ENCODE measurements at places on chromosomes 1 and 21. TPM values are rescaled to one million over a fixed set of nuclear protein-coding genes. Genes with fewer than 3 reads are reported as not detected.

DNA sequence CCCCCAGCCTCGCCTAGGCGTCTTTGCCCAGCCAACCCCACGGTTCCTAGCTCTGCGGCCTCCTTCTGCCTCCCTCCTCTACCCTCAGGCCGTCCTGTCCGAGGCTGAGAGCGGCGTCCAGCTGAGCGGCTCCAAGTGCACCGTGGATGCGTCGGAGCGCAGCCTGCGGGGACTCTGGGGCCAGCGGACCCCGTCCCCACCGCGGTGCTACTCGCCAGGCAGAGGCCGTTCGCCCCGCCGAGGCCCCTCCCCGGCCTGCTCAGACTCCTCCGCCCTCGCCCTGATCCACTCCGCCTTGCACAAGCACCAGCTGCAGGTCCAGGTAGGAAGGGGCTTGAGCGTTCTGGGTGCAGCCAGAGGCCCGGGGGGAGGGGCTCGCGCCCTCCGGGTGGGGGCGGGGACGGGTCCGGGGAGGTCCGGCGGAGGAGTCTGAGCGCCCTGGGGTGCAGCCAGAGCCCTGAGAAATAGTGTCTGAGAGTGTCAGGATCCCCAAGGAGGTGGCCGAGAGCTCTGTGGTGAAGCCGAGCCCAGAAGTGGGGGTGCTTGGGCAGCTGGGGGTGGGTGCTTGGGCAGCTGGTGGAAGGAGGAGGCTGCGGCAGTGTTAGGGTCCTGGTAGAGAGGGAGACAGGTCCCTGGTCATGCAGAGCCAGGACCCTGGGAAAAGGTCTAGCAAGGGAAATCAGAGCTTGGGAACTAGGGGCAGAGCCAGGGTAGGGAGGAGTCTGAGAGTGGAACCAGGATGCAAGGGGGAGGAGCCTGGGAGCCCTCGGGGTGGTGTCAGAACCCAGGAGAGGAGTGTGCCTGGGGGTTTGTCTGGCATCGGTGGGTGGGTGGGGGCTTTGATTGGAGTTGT, 3.2 kb upstream of the NBPF3 start:
- no peak for DNase-seq

DNA sequence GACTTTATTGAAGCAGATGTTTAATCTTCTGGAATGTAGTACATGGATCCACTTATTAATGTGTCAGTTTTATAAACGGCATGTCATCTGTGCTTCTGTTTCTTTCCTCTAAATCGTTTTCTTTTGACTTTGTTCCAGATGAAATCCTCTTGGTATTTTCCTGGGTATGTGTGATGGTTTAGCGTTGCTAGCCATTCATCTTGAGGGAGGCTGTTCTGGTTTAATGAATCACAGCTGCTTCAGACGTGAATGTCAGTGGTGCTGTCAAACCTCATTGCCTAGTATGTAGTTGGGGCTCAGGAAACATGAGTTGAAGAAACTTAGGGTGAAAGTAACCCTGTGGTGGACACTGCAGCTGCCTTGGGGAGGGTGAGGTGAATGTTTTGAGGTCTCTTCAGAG, 33.2 kb downstream of the KCNK1 start:
- no peak for DNase-seq

DNA sequence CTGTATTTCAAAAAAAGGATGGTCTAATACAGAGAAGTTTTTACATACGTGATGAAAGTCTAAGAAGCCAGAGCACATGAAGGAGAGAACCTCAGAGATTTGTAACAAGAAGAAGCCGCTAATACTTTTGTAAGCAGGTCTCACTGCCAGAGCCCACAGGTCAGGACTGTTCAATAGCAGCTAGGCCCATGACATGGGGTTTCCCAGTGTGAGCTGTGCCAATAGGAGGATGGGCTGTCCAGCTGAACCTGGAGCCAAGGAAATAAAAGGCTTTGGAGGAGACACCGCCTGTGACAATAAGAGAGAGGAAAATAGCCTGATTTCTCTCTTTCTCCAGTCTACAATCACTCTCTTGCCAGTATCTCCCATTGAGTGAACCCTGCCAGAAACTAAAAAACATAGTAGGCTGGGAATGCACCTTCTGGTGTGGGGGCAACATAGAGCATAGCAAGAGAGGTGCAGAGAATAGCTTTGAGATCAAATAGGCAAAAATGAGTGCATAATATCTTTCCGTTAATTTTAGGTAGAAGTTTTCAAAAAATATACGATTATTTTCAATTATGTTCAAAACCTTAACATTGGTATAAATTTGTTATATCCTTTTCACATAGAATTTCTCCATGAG, 360.3 kb downstream of the NEGR1 start:
- DNase-seq, result no peak

GRCh38 chr21:27129215-27129614, 162.3 kb upstream of the ADAMTS5 start:
- no peak for DNase-seq

DNA sequence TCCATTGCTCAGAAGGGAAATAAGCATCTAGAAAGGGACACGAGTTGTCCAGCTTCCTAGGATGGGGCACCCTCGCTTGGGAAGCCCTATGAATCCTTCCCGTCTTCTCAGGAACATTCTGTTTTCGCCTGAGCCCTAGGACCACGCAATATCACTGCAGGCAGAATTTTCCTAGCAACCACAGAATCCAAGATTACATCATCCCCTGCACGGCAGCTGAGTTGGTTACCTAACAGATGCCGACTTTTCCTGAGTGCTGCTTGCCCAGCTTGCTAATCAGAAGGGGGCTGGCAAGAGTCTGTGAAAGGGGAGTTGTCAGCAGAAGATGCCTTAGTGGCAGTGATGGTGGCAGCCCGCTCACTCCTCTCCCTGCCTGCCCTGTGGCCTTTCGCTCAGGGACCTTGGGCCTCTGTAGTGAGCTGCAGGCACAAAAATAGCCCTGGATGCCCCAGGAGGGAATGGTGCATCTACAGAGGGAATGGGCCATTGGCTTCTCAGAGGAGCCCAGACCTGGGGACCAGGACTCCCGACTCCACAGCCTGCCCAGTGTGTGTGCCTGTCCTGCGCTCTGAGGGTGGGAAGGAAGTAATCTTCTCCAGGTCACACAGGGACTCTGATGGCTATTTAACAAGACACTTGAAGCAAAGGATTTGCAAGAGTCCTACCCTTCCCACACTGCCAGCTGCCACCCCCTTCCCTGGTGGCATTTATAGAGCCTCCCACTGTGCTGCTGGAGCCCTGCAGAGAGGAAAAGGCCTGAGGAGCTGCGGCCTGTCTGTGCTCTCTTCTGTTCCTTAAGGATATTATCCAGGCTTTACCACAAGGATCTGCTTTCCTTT, 28.9 kb upstream of the CLSTN1 start:
- no peak for DNase-seq

DNA sequence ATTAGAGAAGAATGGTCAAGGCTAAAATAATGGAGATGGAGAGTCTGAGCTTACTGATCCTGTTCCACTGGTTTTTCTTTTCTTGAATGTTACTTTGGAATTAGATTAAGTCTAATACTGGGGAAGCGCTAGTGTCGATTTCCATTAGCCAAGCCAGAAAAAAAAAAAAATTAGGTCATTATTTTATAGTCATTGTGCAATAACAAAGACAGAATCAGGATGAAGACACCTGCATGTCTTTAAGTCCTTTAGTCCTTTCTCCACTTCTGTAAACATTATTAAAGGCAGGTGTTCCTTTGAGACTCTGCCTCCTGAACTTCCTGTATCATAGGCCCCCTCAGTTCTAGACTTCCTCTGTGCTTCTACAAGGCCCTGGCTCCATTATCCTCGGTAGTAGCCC, 42.8 kb downstream of the MYSM1 start:
- no peak for DNase-seq

DNA sequence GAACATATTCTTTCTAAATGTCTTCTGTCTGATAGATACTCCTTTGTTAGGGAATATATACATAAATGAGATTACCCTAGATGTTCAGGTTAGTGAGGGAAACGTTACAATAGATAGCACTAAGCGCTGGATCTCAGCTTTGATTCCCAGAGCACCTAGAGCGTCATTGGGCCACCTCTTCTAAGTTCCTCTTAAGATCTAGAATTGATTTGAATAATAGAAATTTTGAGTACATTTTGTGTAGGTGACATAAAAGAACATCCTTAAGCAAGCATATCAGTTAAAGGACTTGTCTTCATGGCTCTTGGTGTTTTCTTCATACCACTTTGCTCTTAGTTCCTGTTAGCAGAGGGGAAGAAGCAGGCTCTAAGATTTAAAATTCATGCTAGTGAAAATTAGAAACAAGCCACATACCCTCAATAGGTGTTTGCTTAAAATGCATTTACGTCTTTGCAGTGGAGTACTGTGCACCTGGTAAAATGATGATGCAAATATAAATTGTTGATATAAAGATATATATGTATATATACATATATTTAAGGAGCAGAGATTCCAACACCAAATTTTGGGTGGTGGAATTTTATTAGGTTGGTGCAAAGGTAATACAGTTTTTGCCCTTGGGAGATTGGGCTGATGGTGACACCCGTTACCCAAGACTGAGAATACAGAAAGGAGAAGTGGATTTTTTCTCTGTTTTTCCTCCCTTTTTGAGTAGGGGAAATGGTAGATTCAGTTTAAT, 47.1 kb downstream of the DYRK1A start:
- no peak for DNase-seq

- peak; percentile 62 for DNase-seq
Observed at GRCh38 chr1:160858097-160858496, 4.6 kb downstream of the CD244 start.

DNA sequence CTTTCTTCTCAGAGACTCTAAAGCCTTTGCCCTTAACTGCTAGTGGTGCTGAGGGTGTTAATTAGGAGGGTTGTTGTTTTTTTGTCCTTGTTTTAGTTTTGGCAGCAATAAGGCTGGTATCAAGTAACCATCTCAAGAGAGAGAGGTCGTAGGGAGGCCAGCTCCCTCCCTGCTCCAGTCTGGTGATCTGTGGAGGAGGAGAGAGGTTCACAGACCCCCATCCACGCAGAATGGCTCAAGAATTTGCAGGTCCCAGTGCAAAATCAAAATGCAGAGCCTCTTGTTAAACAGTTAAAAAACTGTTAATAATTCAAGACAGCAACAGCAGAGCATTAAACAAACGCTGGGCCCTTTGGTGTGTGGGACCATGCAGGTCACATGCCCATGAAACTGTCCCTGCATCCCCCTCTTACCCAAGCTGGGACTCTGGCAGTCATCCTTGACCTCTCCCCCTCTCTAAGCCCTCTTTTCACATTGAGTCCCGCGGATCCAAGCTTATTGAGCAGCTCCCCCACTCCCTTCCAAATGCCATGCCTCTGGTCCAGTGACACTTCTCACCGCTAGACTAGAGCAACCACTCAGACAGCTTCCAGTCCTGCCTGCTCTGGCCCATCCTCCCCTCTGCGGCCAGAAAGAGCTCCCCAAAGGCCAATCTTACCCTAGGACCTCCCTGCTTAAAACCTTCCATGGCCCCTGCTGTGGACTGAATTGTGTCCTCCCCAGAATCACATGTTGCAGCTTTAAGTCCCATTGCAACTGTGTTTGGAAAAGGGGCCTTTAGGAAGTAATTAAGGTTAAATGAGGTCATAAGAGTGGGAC, 47.7 kb upstream of the RPL11 start:
- no peak for DNase-seq

DNA sequence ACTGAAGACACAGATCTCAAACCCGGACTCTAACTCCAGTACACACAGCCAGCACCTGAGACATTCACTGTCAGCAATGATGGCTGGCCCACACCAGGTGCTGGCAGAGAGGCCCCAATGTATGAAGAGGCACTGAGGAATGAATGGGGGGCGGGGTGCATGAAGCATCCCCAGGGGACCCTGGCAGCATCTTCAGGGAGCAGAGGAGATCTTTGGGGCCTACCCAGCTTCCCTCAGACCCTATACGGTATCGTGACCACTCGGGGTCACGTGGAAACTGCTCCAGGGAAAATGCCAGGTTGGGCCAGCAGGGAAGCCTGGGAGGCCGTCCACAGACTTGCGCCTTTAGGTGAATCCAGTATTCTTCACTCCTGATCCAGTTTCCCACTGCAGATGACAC, 84.3 kb downstream of the NPHP4 start:
- DNase-seq, result no peak

DNA sequence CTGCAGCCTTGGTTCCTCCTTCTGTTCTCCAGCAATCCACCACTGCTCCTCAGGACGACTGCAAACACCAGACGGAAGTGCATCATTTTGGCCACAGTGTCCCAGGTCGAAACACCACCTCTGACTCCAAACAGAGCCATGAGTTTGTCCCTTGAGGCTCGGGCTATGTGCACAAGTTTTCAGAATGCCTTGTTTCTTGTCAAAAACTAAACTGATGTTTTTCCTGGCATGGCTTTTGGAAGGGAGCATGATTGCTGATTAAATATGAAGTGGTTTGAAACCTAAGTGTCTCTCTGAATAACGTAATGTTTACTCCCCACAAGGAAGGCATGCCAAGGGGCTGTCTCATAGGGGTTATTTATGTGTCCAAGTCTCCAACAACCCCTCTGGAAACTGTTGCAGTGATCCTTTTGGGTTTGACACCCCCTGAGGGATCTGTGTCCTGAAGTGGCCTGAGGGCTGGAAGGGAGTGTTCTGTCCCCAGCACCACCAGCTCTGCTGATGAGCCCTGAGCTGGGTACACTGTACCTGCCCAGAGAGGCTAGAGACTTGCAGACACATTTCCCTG, 132.7 kb downstream of the PLPP3 start:
- DNase-seq, result peak; percentile 49

GRCh38 chr1:78491451-78492071, 787 bp downstream of the PTGFR start:
- DNase-seq, result peak; percentile 55

- peak; percentile 21 for DNase-seq
Observed at GRCh38 chr21:45386336-45386727, 18.6 kb upstream of the COL18A1 start.

DNA sequence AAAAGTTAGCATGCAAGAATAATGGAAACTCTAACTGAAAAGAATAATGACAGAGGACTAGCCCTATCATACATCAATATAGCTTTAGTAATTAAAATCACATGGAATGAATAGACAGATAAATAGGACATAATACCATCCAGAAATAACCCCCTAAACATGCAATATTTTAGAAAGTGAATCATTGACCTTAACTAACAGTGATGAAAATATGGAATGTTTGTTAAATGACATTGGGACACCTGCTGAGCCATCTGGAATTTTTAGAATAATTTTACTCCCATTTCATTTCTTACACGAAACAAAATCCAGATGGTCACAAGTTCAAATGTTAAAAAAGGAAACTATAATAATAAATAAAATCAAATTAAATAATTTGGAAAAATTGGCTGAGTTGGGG, 53.1 kb upstream of the FMO3 start:
- no peak for DNase-seq

- DNase-seq, result peak; percentile 71
Observed at GRCh38 chr1:68347415-68347814, 102.3 kb downstream of the RPE65 start.

SGIP1 gene
- 73.2 TPM for total RNA-seq

CACNA1S gene
- not detected for total RNA-seq

GJA4 gene
- 45.4 TPM for total RNA-seq

TMEM39B gene
- 21.1 TPM for total RNA-seq

ARHGEF2 gene
- total RNA-seq, result 175 TPM

BMP8A gene
- not detected for total RNA-seq

USH2A gene
- not detected for total RNA-seq

MXRA8 gene
- total RNA-seq, result 221 TPM

SERPINC1 gene
- not detected for total RNA-seq

SIK1 gene
- 18.1 TPM for total RNA-seq
